ENCODE measurements at places on chromosomes 12 and 14.

- DNase-seq = no peak
Observed at GRCh38 chr12:91264178-91264577, 81.6 kb upstream of the DCN start.

DNA sequence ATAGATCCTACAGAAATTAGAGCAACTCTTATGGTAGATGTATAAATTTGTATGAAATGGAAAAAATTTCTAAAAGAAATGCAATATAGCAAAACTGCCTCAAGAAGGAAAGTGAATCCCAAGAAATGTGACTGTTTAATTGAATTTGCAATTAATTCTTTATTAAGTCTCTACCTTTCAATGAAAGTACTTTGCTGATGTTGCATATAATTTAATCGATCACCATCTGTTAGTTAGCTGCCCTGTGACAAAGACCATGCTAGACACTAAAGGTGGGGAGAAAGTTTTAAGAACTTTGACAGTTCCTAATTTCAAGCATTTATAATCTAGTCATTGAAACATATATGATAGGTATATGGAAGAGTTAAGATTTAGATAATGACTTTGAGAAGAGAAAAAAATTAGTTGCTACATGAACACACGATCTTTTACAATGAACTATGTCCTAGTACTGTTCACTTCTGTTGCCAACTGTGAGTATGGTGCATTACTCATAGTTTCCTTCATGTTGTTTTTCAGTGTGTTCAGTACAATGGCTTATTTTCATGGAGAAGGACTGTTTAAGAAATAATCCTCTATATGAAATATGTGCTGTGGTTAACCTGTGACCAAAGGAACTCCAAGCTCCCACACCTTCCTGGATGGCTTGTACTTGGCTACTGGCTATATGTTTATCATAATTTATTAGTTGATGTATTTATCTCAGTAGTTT is 128.4 kb downstream of the METTL25 start:
- no peak for DNase-seq

- DNase-seq = no peak
Observed at GRCh38 chr12:92955997-92956663, 27.0 kb upstream of the EEA1 start.

DNA sequence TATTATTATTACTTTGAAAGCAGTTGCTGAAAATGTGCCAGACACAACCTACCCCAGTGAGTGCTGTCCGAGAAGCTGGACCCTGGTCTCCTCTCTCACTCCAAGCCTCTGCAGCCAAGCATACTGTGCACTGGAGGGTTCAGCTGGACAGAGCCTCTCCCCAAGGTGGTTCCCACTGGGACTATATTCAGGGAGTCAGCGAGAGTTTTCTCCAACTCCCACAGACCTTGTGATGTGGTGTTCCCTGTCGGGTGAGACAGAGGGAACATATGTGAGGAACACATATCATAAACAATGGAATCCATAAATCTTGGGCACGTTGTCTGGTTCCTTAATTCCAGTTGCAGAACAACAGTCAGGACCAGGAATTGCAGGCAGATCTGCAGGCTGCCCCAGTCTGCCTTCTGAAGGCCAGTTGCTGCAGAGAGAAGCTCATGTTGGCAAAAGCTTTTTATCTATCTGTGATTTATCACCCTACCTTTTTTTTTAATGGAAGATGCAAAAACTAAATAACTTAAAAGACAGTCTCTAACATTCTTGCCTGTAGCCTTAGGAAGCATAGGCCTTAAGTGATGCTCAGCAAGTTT is 619.8 kb upstream of the TBX3 start:
- DNase-seq = no peak

DNA sequence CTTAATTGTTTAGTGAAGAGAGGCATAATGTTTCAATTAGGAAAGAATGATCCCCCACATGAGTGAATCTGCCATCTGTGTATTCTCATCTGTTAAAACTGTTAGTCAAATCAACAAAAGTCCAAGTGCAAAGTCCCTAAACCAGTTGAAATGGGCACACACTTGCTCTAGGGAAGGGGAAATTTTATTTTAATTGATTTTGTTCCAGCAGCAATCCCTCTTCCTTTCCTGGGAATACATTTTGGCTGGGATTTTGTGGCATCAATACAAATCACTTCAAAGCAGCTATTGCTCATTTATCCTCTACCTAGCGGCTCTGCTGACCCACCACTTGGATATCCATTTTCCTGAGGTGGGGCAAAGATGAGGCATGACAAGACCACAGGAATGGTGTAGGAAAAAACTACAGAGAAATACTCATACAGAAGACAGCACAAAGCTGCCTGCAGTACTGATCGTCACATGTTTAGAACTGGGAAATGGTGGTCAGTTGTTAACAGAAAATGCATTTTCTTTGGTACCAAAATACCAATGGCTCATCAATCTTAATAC is 9.8 kb upstream of the SSTR1 start:
- no peak for DNase-seq

DNA sequence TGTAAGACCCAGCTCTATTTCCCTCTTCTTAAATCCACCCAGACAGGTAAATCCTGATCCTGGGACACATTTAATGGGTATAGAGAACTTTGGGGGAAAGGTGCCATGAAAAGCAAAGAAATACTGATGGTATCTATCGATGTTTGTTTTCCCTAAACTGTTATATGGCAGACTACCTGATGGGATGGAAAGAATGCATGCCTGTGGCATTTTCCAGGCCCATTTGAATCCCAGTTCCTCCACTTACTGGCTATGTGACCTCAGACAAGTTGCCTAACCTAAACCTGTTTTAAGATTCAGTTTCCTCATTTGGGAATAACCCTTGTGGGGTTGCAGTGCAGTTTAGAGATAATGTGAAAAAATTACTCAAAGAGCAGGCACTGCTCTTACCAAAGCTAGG is 404.5 kb downstream of the FUT8 start:
- no peak for DNase-seq

GRCh38 chr12:118611295-118611694 is 234.9 kb downstream of the SUDS3 start:
- DNase-seq = no peak

GRCh38 chr12:8917751-8918150 is 3.4 kb downstream of the PHC1 start:
- DNase-seq = no peak

DNA sequence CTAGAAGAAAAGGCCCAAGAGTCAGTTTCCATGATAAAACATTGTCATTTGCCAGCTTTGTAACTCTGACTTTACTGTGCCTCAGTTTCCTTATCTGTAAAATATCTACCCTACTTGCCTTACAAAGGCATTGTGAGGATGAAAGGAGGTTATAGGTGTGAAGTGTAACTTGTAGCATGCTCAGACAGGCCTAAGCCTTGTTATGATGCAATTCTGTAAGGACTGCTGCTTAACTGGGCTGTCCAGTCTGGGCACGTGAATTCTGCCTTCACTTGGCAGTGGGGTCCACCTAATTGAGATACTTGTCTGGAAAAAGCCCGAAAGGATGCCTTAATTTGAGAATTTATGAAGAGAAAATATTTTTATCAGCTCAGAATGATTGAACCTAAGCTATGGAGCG is 114.5 kb upstream of the DYRK2 start:
- no peak for DNase-seq

DNA sequence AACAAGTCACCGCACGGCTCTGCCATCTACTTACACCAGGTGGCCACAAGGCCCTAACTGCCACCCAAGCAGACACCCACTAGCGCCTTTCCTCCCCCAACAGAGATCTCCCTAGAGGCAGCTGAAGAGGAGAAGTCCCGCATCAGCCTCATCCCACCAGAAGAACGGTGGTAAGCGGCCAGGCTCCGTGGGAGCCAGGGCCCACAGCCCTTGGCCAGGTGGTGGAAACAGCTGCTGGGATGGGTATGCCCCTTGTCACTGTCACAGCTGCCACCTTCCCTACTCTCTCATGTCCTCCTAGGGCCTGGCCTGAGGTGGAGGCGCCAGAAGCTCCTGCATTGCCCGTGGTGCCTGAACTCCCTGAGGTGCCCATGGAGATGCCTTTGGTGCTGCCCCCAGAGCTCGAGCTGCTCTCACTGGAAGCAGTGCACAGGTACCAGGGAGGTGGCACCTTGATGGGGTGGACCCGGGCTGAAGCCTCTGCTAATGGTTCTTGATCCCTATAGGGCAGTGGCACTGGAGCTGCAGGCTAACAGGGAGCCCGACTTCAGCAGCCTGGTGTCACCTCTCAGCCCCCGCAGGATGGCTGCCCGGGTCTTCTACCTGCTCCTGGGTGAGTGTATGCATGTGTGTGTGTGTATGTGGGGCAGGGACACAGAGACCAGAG is 7.5 kb downstream of the REC8 start:
- no peak for DNase-seq

DNA sequence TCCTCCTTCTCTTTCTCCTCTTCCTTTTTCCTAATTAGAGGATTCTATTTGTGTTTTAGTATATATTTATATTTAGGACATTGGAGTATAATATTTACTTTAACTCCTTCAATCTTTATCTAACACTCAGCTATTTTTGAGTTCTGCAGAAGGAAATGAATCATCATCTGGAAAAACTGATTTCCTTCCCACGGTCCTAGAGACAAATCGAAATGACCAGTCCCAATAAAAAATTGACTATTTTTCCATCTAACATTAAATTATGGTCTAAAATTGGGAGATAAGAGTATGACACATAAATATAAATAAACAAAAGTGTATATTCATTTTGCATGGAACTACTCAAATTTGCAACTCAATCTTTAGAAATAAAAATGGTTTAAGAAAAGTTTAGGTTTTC is 167.4 kb downstream of the TMTC3 start:
- no peak for DNase-seq

- no peak for DNase-seq
Observed at GRCh38 chr12:111993292-111994150, 19.4 kb downstream of the TMEM116 start.

DNA sequence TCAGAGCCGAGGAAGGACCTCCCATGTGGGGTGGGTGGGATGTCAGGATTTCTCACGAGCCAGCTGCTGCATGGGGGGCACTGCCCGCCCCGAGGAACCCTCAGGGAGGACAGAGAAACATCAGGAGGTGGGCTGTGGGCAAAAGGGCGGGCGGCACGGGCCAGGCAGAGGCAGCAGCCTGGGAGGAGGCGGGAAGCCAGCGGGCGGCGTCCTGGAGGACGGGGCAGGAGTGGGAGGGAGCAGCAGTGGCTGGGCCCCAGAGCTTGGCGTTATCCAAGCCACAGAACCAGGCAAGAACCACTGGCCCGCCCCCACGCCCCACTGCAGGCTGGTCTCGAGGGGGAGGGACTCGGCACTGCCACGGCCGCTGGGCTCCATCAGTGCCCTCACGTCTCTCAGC is 2.4 kb downstream of the C14orf180 start:
- DNase-seq = no peak

- no peak for DNase-seq
Observed at GRCh38 chr12:4762773-4763172, 42.6 kb downstream of the GALNT8 start.

GRCh38 chr12:44313188-44313587 is 477.3 kb downstream of the TMEM117 start:
- no peak for DNase-seq

GRCh38 chr12:90399357-90399756 is 555.6 kb downstream of the CCER1 start:
- no peak for DNase-seq

GRCh38 chr12:88400302-88400701 is 180.0 kb downstream of the KITLG start:
- DNase-seq = no peak

DNA sequence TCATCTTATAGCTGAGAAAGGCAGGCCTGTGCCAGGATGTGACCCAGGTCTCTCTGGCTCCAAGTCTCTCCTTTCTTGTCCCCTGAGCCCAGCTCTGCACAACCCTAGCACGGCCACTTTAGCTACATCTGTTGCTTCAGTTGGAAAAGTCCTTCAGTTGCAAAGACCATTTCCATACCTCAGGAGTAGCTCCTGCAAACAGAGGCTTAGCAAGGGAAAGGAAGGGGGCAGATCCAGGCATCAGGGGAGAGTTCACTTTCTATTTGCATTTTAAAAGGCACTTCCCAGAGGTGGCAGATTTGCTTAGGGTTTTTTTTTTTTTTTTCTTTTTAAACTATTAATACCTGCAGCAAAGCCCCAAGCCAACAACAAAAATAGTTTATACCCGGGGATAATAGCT is 3.0 kb upstream of the PITPNM2 start:
- peak; percentile 79 for DNase-seq

GRCh38 chr12:79388011-79388410 is 302.8 kb downstream of the PAWR start:
- no peak for DNase-seq

DNA sequence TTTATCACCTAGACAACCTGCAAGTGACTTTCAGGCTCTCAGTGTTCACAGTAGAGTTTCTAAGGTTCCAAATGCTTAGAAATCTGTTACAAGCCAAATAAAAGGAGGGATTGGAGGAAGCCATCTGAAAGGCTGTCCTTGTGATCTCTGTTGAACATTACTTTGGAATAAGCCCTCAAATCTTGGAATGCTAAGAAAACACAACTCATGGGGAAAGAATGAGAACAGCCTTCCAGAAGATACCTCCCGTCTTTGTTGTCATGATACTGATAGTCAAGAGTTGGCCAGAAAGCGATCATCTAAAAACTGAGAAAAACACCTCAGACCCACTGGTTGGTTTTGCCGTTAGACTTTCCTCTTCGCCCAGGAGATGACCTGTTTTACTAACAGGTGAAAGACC is 44.4 kb upstream of the KCNK13 start:
- DNase-seq = no peak

GRCh38 chr12:122895320-122895703 is 612 bp downstream of the VPS37B start:
- DNase-seq = no peak

GRCh38 chr12:75551477-75551876 is 40.1 kb upstream of the KRR1 start:
- DNase-seq = no peak

DNA sequence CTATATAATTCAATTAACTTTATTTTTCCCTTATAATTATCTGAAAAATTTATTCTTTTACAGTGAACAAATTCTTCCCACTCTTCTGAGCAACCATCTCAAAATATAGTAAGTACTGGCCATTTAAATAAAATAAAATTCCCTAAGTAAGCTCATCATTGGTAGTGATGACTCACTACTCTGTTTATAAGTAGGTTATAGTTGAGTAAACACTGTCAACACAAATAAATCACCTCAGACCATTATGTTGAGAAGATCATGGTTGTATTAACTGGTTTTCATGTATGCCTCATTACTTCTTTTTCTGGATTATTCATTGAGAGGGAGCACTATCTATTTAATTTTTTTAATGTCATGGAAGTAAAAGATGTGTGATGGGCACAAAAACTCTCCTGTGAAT is 220.5 kb downstream of the SEC23A start:
- DNase-seq = no peak

DNA sequence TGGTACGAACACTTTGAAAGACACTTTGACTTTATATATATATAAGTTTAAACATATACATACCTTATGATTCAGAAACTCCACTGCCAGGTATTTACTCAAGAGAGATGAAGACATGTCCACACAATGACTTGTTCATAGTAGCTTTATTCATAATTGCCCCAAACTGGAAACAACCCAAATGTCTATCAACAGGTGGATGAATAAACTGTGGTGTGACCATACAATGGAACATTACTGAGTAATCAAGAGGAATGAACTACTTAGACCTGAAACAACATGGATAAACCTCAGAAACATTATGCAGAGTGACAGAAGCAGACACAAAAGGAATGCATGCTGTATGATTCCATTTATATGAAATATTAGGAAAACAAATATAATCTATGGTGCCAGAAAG is 71.1 kb downstream of the PPP1R36 start:
- no peak for DNase-seq

GRCh38 chr12:77648716-77649115 is 182.0 kb upstream of the NAV3 start:
- no peak for DNase-seq

- no peak for DNase-seq
Observed at GRCh38 chr14:103699901-103700752, 15.1 kb downstream of the XRCC3 start.

- no peak for DNase-seq
Observed at GRCh38 chr14:104928391-104929133, 3.9 kb downstream of the PLD4 start.
